CD8-positive, alpha-beta T cell (primary cell): ENCODE measurements at places on chromosomes 6 and 20.
A peak's percentile ranks its signal among the peaks of the same experiment; 100 is the strongest.

DNA sequence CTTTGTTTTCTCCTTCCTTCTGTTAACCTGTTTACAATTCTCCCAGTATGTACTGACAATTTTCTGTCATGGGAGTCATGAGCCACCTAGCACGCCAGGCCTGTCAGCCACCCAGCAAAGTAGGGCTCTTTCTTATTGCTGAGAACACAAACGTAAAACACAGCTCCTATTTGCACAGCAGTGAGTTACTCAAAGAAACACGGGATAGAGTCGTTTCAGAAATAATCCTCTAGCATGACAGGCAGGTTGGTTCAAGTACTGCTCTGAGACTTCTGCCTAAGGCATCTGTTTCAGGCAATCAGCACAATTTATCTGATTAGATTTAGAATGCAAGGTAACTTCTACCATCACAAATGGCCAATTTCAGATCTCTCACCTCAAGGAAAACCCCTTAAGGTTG, 88.8 kb downstream of the CD24 start:
- DNase-seq: no peak

DNA sequence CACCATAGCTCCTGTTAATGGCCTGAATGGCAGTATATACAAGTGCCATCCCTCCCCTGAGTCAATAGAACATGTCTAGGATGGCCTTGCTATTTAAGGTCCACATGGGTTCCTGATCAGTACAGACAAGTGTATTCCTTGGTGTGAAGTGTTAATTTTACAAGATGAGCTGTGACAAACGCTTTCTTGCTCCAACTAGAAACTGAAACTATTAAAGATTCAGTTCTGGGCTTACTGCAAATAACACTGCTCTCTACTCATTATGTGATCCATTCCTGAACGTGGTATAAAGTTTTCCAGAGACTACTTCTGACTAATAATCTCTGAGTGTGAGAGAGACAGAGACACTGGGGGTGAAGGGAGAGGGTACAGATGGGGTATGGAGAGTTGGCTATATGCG, 198.0 kb upstream of the FBXL4 start:
- DNase-seq: no peak

DNA sequence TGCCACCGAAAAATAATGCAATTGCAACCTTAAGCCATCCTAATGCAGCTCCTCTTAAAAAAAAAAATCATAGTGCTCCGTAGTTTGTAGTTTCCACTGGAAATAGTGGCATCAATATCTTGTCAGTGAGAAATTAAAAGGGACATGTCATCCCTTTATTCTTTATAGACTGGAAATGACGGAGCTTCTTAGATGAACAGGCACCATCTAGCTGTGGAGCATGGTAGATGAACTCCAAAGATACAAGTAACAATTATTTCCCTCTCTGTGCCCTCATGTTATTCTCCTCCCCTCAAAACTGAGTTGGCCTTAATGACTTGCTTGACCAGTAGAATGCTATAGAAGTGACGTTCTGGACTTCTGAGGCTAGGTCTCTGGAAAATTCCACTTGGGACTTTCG, 268.1 kb upstream of the SPTLC3 start:
- DNase-seq: no peak

GRCh38 chr20:29876911-29877285, 1380.6 kb upstream of the DEFB115 start:
- no peak for DNase-seq

GRCh38 chr6:83708546-83708969, 343 bp downstream of the SNAP91 start:
- no peak for DNase-seq

DNA sequence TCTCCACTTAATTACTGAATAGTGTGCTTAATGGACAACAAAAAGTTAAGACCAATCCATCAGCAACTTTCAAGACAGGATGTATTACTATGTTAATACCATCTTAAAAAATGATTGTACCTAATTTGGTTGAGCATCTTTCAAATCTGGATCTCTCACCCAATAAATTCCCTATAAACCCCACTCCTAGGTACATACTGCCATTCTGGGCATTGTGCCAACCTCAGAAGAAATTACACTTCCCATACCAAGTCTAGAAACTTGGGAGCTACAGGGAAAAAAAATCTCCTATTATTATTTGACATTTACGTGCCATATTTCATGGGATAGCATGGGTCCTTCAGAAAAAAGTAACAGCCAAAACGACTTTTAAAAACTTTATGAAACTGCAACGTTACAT, 5.1 kb downstream of the SYNCRIP start:
- DNase-seq: no peak

- no peak for DNase-seq
Measured at GRCh38 chr6:71287926-71288227, 734 bp upstream of the OGFRL1 start.

- no peak for DNase-seq
Measured at GRCh38 chr20:654417-654750, 1.4 kb upstream of the SRXN1 start.

- DNase-seq: no peak
Measured at GRCh38 chr20:32192698-32193097, 14.8 kb downstream of the PLAGL2 start.

- no peak for DNase-seq
Measured at GRCh38 chr6:7697820-7698623, 27.9 kb upstream of the BMP6 start.

GRCh38 chr6:154921482-154921881, 73.6 kb upstream of the TIAM2 start:
- DNase-seq: no peak

DNA sequence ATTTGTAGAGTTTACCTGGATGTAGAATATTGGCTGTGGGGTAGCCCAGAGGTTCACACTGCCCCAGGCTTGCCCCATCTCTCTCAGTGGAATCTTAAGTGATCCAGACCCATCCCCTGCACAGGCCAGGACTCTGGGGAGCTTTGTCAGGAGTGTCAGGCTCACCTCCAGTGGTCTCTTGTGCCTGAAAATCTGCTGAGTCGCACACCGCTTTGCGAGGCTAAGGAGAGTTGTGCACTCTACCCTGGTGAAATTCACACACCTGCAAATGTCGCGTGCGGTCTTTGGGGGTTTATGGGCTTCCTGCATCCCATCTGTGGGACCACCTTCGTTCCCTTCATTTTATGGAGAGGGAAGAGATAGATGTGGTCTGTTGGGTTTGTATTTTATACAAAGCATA, 63.6 kb upstream of the KIF25 start:
- DNase-seq: no peak

GRCh38 chr20:34754611-34755010, 50.5 kb downstream of the TP53INP2 start:
- DNase-seq: no peak

- peak; percentile 57 for DNase-seq
Measured at GRCh38 chr6:148146717-148147462, 195.7 kb upstream of the SASH1 start.

DNA sequence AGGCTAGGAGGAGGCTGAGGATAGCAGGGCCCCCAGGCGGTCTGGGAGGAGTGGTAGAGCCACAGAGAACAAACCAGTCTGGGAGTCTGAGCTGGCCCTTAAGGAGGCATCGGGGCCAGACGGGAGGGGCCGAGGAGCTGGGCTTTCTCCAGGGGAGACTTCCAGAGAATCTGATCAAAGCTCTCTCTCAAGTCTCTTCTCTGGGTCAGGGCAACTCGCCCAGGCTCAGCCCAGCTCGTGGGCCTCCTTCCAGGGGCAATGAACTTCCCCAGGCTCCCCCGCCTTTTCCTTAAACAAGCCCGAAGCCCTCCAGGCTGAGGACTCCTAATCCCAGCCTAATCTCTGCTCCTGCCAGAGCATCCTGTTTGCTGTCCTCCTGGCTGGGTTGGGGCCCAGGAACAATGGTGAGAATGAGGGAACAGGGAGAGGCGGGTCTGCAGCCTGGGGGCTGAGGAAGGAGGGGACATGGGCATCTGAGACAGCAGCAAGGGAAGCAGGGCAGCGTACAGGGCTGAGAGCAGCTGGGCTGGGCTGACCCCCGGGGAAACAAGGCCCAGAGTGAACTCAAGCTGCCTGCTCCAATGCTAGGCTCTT, 173.6 kb downstream of the ANKRD60 start:
- DNase-seq: no peak

GRCh38 chr20:57867181-57867803, 157.5 kb upstream of the PMEPA1 start:
- no peak for DNase-seq

DNA sequence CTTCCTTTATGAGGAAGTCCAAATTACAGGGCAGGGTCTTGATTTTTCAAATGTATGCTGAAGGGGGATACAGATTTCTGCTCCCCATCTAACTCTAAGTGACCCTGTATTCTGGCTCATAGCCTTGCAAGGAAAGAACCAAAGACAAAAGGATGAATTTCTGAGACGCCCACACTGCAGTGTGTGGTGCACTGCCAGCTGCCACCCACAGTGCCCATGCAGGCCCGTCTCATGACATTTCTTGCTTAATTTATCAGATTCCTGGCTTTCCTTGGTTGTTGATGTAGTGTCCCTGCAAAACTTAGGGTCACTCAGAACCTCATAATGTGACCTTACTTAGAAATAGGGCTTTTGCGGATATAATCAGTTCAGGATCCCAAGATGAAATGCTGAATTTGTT, 68.0 kb downstream of the CBLN4 start:
- DNase-seq: no peak

DNA sequence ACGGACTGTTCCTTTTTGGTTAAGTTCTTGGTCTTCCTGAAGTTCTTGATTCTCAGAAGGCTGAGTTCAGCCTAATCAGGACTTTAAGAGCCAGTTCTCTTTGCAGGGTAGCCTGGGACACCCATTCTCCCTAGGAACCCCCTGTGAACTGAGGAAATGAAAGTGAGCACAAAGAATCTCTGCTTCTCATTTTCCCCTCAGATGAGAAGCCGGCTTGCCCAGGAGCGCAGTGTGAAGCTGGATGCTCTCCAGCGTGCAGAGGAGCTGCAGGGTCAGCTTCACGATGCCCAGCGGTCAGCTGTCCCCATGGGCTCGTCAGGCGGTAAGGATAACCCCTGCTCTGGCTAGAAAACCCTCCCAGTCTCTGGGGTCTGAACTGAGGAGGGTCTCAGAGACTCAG, 34.0 kb downstream of the CD164 start:
- DNase-seq: no peak

DNA sequence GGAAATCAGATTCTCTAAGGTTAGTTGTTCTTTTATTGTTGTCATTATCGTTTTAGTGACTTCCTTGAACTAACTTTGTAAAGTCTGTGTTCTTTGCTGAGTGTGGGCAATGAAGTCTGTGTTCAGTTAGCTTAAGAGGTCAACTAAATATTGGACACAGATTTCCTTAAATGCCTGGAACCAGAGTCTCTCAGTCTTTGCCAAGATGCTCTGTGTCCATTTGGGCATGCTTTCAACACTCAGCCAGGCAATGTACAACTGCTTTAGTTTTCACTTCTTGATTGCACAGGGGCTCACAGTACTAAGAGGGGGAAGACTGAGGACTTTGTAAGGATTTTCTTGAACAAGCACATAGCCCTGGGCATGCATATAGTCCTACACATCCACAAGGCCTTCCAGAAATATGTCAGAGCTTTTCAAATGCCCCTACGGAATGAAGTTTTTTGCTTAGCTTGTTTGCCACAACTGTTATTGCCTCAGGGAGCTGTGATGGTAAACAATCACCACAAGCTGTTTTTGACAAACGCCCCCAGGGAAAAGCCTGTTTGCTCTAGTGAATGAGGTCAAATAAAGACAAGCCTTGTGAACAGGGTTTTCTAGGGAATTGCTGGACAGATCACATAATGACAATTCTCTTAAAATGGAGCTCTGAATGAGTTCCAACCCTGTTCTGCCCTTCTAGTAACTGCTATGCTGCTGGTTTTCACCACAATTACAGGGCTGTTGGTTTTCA, 82.5 kb downstream of the B3GAT2 start:
- no peak for DNase-seq

GRCh38 chr20:47821481-47822100, 36.3 kb upstream of the SULF2 start:
- DNase-seq: no peak

DNA sequence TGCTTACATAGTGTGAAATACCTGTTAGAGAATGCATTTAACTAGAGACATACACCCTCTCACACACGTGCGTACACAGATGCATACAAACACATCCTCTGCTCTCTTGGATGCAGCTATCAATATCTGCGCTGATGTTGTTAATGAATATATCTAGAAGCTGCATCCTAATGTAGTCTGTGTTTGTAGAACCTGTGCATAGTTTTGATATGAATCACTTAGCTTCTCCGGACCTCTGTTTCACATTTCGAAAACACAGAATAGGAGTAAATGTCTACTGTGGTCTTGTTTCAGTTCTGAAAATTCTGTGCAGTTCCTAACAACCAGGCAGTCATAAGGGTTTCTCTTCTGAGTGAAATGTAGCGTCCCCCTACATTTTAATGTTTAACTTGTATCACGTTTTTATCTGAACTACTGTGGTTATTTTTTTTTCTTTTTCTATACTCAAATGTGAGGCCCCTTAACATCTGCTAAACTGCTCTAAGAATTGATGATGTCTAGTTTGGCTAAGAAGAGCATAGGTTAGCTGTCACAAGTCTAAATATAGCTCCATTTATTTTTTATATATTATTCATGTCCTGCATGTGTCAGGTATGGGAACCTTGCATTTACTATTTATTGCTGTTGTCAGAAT, 254.5 kb downstream of the TMEM242 start:
- DNase-seq: no peak
